ENCODE measurements at places on chromosomes 5 and 9. TPM values are rescaled to one million over a fixed set of nuclear protein-coding genes. Genes with fewer than 3 reads are reported as not detected.
A peak's percentile ranks its signal among the peaks of the same experiment; 100 is the strongest.

Gene SLC6A3
- total RNA-seq = not detected

Gene SLC6A19
- total RNA-seq = not detected

Gene SELENOP
- 5.8 TPM for total RNA-seq

- H3K4me3 ChIP-seq = no peak overlapping the region
- H3K4me1 ChIP-seq = no peaks in the 10 kb centered on the region
- no peaks in the 10 kb centered on the region for H3K27me3 ChIP-seq
- H3K36me3 ChIP-seq = no peaks in the 10 kb centered on the region
- DNase-seq = no peak
These were observed 106.5 kb downstream of the GLIS3 start for GRCh38 chr9:4193391-4193790.

DNA sequence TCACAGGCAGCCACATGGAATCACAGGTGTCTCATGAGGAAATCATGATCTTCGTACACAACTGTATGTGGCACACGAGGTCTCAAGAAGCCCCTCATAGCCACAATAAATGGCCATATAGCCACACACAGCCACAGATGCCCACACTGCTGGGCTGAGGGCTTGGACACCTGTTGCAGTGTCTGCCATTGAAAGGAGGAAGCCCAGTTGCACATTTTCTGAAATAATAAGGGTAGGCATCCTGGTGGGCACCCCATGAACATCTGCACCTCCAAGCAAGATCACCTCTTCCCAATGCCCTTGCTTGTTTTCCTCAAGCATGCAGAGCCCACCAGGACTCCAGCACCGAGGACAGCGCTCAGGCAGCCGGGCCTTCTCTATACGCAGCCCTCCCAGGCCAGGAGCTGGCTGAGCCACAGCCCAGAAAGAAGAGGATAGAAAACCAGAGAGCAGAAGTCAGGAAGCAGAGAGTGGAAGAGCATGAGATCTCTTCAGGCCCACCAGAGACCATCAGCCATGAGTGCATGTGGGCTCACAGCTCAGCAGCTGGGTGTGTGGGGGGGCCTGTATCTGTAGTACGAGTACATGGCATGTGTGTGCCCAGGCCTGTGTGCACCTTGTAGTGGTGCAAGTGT lies 1.0 kb upstream of the ACSL6 start:
- H3K4me1 ChIP-seq = peaks cover 15% of the 10 kb centered on the region
- no peak overlapping the region for H3K27ac ChIP-seq
- H3K27me3 ChIP-seq = peaks cover 26% of the 10 kb centered on the region
- H3K4me3 ChIP-seq = peak overlapping the region; percentile 50
- peak; percentile 36 for DNase-seq

DNA sequence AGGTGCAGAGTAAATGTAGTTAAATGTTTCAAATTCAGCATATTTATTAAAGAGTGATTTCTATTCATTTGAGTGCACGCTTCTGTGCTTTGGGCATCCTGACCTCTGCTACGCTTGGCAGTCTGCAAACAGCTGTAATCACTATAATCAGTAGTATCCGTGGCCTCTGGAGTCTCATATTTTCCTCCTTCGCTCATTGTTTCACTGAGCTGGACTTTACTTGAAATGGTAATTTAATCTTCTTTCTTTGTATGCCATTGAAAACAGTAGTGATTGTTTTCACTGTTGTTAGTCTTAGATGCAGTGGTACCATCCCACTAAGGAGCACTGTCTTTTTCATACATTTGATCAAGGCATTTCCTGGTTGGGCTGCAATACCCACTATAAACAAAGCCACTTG lies 43.5 kb upstream of the CAVIN4 start:
- H3K4me3 ChIP-seq = no peak overlapping the region
- no peak for DNase-seq
- H3K4me1 ChIP-seq = no peaks in the 10 kb centered on the region
- no peaks in the 10 kb centered on the region for H3K36me3 ChIP-seq
- no peaks in the 10 kb centered on the region for H3K27me3 ChIP-seq
- H3K27ac ChIP-seq = no peak overlapping the region

DNA sequence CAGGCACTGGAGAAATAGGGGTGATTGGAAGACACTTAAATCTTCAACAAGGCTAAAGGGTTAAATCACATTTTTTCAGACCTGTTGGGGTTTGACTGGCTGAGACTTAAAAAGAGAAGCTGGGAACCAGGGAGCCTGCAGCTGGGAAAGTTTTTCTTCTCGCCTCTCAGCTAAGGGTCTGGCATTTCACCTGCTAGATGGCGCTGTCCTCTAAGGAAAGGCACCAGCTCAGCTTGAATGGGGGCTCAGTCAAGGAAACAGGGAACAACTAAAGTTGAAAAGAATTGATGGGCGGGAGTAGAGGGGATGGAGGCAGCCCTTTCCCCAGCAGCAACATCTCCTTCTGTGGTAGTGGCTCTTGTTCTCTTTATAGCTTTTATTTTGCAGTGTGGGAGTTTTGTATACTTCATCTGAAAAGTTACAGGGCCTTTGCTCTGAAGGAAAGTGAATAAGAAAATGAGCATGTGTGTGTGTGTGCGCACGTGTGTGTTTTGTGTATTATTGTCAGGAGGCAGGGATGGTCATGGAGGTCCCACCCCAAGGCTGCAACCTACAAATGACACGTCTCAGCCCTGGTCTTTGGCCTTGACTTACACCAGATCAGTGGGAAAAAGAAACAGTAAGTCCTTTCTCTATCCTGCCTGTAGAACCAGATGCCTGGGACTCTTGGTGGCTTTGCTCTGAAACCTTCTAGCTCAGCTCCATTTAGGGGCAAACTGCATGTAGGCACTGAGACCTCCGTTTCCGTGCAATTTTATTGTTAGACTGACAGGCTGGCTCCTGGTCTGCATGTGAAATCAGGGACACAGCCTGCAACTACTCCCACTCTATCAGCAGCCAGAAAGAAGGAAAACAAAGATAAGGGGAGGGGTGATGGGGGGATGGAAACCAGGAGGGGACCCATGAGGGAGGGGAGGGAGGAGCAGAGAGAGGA lies 316.2 kb upstream of the CLINT1 start:
- no peak overlapping the region for H3K4me3 ChIP-seq
- peaks cover 7% of the 10 kb centered on the region for H3K4me1 ChIP-seq
- H3K36me3 ChIP-seq = no peaks in the 10 kb centered on the region
- peak overlapping the region; percentile 1 for H3K27ac ChIP-seq
- H3K27me3 ChIP-seq = no peaks in the 10 kb centered on the region
- DNase-seq = peak; percentile 84

DNA sequence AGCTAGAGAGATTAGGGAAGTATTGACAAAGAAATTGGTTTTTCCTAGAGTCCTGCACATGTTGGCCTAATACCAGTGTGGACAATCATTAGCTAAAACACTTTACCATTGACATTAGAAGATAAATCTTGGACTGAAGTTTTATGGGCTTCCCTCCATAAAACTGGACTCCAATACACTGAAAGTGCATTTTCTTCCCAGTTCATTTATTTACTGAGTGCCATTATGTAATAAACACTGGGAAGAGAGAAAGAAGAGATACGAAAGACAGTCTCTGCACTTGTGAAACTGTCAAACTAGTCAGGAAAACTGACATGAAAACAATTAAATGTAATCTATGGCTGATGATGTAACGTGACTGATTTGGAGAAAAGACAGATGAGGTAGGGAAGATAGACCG lies 539.3 kb downstream of the ZNF608 start:
- H3K36me3 ChIP-seq = no peaks in the 10 kb centered on the region
- H3K27me3 ChIP-seq = no peaks in the 10 kb centered on the region
- no peak overlapping the region for H3K4me3 ChIP-seq
- H3K4me1 ChIP-seq = no peaks in the 10 kb centered on the region
- H3K27ac ChIP-seq = no peak overlapping the region

GRCh38 chr5:125450771-125451170 lies 704.3 kb upstream of the ZNF608 start:
- peaks cover 12% of the 10 kb centered on the region for H3K4me1 ChIP-seq
- no peaks in the 10 kb centered on the region for H3K36me3 ChIP-seq
- no peak overlapping the region for H3K27ac ChIP-seq
- H3K27me3 ChIP-seq = no peaks in the 10 kb centered on the region
- H3K4me3 ChIP-seq = no peak overlapping the region
- DNase-seq = peak; percentile 58
